Naive thymus-derived CD8-positive, alpha-beta T cell (primary cell): ENCODE measurements at places on chromosomes 13 and 19.

DNA sequence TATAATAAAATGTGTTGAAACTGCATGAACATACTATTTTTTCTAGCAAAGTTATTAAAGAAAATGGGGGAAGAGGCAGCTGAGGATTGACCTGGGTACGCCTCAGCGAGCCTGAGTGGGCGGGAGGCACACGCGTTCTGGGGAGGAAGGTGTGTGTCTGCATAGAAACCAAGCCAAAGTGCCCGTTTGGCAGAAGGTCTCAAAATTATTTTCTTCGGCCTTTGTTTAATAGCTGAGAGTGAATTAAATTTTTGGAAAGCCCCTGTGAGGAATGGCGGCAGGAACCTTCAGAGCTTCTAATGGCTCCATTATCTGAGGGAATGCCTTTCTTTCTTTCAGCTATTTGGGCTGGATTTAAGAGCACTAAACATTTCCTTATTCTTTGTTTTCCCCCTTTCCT, 5.2 kb downstream of the ZIC2 start:
- DNase-seq, result no peak

- no peak for DNase-seq
These were observed 269.3 kb upstream of the MIR17HG start for GRCh38 chr13:91078093-91078679.

DNA sequence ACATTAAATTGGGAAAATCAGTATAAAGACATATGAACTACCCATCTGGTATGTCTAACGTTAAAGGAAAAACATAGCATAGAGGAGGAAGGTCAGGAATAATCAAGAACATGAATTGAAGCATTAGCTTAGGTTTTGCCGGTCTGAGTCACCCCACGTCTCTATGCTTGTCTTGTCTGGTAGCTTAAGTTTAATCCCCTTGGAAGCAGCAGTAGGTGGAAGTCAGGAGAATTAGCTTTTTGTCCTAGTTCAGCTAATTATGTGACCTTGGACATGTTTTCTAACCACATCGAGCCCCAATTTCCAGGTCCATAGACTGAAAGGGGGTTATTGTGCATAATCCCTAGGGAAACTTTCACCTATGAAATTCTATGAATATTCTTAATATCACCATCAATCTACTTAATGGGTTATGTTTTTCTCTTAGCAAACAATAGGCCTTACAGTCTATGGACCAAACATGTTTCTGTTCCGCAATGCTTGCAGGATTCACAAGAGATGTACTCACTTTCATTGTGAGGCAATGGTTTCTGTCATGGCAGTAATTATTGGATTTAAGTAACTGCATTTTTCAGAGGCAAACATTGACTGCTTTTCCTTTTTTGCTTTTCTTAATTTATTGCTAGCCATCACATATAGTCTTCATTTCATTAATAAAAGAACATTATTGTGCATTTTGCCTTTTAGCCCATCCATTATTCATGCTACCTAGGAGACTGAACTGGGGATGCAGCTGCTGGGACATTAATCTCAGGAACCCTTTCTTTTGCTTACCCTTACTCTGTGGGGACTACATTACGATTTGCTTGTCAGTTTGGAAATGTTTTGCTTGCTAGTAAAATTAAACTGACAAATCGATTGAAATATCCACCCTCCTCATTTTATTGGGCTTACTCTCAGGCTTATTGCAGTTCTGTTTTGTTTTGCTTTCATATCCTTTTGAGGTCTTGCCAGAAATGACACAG, 304.8 kb upstream of the MAB21L1 start:
- no peak for DNase-seq

DNA sequence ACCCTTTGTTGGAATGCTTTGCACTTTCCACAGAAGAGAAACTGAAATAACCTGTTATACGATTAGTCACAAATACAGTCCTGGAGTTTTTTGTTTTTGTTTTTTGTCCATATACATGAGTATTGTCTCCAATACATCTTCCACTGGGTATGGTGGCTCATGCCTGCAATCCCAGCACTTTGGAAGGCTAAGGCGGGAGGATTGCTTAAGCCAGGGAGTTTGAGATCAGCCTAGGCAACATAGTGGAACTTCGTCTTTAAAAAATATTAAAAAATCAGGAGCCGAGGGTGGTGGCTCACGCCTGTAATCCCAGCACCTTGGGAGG, 25.0 kb downstream of the AP2S1 start:
- DNase-seq, result no peak

DNA sequence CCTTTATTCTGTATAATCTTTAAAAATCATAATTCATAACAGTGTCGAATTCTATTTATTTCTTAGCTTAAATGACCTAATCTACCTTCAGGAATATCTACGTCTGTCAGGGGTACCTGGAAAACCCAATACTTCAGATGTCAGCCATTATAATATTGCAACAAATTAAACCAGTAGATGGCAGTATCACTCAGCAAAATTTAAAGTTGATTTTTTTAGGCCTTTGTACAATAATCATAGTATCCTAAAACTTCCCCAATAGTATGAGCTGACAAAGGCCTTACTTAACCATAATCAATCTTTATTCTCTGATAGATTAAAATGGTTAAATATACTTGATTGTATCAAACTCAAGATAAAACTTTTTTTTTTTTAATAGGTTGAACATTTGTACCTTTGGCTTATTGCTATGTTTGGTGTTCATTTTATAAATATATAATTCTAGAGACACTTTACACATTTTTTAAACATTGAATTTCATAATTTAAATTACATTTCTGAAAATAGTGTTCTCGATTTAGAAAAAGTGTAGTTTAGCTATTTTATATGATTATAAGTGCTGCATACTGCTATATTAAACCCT, 830.2 kb upstream of the SPRY2 start:
- no peak for DNase-seq

- no peak for DNase-seq
These were observed 462.1 kb downstream of the OLFM4 start for GRCh38 chr13:53490752-53491151.

GRCh38 chr13:59437544-59438301, 726.0 kb downstream of the DIAPH3 start:
- no peak for DNase-seq

DNA sequence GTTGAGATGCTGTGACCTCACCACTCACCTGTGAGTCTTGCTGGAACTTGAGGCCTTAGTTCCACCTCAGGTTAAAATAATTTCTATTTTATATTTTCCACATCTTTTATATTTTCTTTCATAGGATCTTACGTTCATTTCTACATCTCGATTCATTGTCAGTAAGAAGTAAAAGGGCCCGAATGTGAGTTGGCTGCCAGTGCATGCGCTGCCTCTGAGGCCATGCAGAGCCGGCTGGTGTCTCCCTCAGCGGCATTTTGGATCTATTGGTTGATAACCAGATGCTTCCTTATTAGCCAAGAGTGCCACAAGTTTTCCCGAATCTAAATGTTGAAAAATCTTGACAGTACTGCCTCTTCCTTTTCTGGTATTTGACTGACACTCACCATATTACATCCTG, 347.3 kb downstream of the TEX29 start:
- DNase-seq, result no peak

GRCh38 chr19:49904136-49904535, 7.4 kb upstream of the IL4I1 start:
- DNase-seq, result no peak

DNA sequence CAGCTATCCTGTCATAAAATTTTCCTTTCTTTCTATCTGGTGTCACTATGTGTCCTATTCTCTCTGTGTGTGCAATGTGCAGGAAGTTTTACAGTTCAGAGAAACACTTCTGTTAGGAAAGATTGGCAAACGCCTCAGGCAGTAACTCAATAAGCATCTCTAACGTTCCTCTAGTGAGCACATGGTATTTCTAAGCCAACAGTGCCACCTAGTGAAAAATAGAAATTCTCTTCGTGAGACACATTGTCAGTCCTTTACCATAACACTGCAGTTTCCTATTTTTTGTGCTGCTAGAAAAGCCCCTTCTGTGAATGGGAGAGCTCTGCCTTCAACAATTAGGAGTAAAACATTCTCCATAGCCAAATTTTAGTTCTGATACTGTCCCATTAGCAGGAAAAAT, 50.7 kb downstream of the ZNF723 start:
- DNase-seq, result no peak

- peak; percentile 26 for DNase-seq
These were observed 16.1 kb downstream of the LGALS16 start for GRCh38 chr19:39671739-39672363.

- DNase-seq, result no peak
These were observed 45.2 kb upstream of the HMGB1 start for GRCh38 chr13:30510811-30511371.

DNA sequence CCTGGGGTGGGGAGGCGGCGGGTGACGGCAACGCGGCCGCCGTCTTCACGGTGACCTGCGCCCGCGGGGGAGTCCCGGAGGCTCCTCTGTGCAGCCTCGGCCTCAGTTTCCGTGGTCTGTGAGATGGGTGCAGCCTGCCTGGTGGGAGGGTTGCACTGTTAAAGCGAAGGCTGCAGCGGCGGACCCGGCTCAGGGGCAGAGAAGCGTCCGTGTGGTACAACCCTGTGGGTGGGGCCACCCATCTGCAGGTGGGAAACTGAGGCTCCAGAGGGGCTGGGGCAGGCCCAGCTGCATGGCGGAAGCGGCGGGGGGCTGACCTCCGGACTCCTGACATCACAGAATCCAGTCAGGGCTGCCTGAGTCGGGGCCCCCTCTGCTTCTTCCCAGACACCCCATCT, 481 bp downstream of the FGF22 start:
- no peak for DNase-seq

GRCh38 chr19:3287814-3288213, 63.4 kb downstream of the CELF5 start:
- DNase-seq, result no peak

- no peak for DNase-seq
These were observed 8.0 kb downstream of the SLC17A7 start for GRCh38 chr19:49433240-49433901.

- no peak for DNase-seq
These were observed 307.7 kb upstream of the SLC10A2 start for GRCh38 chr13:103373916-103374315.
